ENCODE measurements at places on chromosomes 16 and 17.
A peak's percentile ranks its signal among the peaks of the same experiment; 100 is the strongest.

- peak; percentile 96 for DNase-seq
Measured at GRCh38 chr17:67491009-67491680, 114.1 kb downstream of the PITPNC1 start.

DNA sequence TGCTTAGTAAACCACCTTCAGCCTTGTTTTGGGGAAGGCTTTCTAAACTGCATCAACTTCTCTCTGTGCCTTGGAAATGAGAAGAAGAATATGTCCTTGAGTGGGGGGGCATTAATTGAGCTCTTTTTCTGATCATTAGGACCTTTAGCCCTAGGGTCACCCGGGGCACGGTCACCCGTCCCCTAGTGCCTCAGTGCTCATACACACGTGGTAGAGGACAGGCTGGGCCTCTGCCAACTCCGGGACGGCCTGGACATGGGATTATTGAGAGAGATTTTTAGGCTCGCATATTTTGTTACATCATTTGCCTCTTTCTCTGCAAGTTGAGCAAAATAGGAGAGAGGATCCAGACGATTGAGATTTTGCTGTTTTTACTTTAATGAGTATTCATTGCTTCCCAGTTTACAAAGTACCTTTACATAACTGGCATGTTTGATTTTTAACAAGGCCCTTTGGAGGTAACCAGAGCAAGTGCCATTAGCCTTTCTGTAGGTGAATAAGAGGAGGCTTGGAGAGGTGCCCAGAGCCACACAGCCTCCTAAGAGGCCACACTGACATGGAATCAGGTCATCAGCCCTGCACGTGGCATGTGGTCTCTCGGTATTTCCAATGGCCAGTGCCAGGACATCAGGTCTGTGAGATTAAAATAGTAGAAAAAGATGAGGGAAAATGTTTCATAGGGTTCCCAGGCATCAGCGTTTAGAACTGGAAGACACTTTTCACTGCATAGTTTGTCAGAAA, 11.1 kb downstream of the PMM2 start:
- no peak for DNase-seq

- no peak for DNase-seq
Measured at GRCh38 chr16:88691924-88692560, 5.7 kb upstream of the SNAI3 start.

GRCh38 chr16:20079106-20079505, 5.4 kb upstream of the GPR139 start:
- no peak for DNase-seq

DNA sequence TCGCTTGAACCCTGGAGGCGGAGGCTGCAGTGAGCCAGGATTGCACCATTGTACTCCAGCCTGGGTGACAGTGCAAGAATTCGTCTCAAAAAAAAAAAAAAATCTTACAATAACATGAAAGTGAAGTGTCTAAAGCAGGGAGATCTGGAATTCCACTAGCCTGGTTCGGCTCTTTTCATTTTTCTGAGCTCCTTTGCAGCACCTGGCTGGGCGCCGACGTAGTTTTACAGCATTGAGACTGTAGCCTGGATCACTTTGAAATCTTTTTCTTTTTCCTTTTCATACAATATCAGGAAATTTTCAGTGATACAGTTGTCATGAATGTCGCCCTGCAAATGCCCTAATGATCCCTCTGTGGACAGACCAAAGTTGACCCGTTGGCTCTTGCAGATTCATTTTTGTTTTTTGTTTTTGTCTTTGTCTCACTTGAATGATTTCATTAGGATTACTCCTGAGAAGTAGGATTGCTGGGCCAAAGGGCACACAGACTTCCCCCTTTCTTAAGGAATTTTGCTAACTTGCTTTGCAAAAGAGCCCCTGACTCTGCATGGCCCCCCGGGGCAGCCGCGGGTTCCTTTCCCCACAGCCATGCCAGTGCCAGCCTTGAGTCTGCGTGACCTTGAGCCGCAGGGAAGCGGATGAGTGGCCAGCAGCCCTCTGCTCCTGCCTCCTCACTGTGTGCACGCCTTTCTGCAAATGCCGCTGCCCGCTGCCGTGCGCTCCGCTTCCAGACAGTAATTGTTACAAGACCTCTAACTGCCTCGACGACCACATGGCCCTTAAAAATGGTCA, 28.0 kb downstream of the CRISPLD2 start:
- no peak for DNase-seq

DNA sequence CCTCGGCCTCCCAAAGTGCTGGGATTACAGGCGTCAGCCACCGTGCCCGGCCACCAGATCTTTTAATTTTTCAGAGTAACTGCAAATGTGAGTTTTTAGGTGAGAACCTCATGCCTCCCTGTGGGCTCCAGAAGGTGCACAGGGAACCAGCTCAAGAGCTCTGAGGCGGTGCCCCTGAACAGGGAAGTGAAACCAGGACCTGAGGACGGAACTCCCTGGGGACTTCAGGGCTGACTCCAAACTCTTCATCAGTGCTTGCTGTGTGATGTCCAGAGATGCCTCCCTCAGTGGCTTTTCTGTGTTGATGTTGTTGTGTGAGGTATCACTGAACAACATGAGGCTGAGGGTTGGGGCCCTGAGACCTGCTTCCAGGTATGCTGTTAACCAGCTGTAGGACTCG, 23.8 kb downstream of the SLC12A3 start:
- no peak for DNase-seq
